ENCODE measurements at places on chromosomes 13 and 19. TPM values are rescaled to one million over a fixed set of nuclear protein-coding genes. Genes with fewer than 3 reads are reported as not detected.

ZNF43 gene
- 6.5 TPM for total RNA-seq

NR1H2 gene
- total RNA-seq, result 113 TPM

ADGRL1 gene
- 2.9 TPM for total RNA-seq

COL4A1 gene
- total RNA-seq, result 412 TPM

ATP7B gene
- 4.0 TPM for total RNA-seq

NOVA2 gene
- not detected for total RNA-seq

UBA52 gene
- total RNA-seq, result 554 TPM

CYP4F12 gene
- total RNA-seq, result not detected

SIGLEC10 gene
- total RNA-seq, result not detected

SIGLEC14 gene
- total RNA-seq, result not detected

ZNF813 gene
- 4.4 TPM for total RNA-seq

PLA2G4C gene
- total RNA-seq, result 3.2 TPM

HMGB1 gene
- 71.7 TPM for total RNA-seq

GRCh38 chr19:10478476-10478875 is 24.7 kb downstream of the KEAP1 start:
- peak; percentile 29 for DNase-seq

- DNase-seq, result no peak
Measured at GRCh38 chr19:34057155-34057554, 115.1 kb upstream of the LSM14A start.

DNA sequence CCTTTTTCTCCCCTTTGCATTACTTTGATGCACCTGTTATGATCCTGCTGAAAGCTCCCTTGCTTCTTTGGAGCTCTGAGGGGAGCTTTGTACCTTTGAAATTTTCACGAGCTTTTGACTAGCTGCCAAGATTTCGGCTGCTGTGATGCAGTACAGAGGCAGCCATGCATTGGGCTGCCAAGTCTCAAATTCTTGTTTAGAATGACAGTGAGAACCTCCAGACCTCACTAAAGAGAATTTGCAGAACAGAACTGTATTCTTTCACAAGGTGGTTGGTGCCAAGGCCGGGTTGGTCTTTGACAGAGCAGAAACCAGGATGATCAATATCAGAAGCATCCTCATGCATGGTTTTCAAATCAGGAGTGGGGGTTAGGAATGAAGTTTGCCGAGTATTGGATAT is 414.8 kb downstream of the GPC5 start:
- DNase-seq, result no peak

GRCh38 chr13:113664751-113665596 is 2.0 kb upstream of the GRK1 start:
- DNase-seq, result peak; percentile 82

GRCh38 chr13:98476106-98476505 is 100.8 kb downstream of the STK24 start:
- DNase-seq, result peak; percentile 78

GRCh38 chr13:99425485-99426341 is 75.6 kb upstream of the TM9SF2 start:
- DNase-seq, result no peak

DNA sequence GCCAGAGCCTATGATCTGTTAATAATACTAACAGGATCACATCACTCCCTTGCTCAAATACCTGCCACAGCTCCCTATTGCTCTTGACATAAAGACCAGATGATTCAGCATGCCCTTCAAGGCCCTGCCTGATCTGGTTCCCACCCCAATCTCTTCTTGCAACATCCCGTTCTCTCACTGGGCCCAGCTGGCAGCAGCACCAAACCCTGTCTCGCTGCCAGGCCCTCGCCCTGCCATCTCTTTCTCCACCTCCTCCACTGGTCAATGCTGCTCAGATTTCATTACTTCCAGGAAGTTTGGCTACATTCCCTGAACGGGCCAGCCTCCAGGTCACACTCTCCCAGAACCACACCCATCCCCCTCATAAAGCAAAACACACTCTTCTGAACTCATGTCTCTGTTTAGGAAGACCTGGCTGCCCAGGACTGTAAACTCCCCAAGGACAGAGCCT is 8.6 kb upstream of the BCAT2 start:
- DNase-seq, result no peak

GRCh38 chr13:99042521-99043250 is 64.8 kb upstream of the DOCK9 start:
- no peak for DNase-seq

DNA sequence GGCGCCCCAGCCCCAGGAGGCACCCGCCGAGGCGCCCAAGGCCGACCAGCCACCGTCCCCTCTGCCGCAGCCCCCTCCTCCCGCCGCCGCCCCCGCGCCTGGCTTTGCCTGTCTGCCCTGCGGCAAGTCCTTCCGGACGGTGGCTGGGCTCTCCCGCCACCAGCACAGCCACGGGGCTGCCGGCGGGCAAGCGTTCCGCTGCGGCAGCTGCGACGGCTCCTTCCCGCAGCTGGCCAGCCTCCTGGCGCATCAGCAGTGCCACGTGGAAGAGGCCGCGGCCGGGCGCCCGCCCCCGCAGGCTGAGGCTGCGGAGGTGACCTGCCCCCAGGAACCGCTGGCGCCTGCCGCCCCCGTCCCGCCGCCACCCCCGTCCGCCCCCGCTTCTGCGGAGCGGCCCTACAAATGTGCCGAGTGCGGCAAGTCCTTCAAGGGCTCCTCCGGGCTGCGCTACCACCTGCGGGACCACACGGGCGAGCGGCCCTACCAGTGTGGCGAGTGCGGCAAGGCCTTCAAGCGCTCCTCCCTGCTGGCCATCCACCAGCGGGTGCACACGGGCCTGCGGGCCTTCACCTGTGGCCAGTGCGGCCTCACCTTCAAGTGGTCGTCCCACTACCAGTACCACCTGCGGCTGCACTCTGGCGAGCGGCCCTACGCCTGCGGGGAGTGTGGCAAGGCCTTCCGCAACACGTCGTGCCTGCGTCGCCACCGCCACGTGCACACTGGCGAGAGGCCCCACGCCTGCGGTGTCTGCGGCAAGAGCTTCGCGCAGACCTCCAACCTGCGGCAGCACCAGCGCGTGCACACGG is 2.6 kb upstream of the NAT14 start:
- DNase-seq, result peak; percentile 62

GRCh38 chr19:43749898-43750297 is 4.9 kb downstream of the SMG9 start:
- DNase-seq, result peak; percentile 55

DNA sequence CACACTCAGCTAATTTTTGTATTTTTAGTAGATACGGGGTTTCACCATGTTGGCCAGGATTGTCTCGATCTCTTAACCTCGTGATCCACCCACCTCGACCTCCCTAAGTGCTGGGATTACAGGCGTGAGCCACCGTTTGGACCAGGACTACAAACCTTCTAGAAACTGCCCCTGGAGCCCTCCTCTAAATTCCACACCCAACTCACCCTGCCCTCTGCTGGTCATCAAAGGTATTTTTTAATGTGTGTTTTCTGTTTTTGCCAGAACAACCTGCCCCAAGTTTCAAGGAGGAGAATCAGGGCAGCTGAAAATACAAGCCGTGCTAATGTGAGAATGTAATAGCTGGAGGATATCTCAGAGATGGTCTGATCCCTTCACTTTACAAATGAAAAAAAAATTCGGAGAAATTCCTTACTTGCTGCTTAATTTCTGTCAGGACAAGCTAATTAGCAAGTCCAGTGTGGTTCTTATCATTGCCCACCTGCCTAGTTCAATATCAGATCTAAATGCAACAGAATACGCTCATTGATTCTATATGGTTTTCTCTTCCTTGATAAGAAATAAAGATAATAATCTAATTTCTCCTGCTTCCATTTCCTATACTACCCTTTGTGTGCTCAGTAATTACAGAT is 4.1 kb downstream of the ATP8A2 start:
- peak; percentile 80 for DNase-seq

- peak; percentile 73 for DNase-seq
Measured at GRCh38 chr19:57192077-57192420, 749 bp downstream of the ZNF264 start.

DNA sequence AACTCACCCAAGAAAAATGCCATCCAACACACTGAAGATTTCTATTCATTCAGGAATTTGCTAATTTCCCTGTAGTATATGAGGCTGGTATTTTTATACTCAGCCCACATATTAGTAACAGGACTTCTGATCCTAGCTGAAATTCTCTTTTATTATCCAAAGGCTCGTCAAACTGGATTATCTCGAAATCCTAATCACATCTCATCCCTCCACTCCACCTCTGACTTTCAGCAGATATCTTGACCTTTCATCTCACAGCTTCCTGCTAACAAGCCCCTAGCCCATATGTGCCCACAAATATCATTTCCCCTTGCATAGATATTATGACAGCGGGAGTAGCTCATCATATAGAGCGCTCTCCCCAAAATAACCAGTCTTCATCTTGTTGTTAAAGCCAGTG is 279.7 kb downstream of the FGF14 start:
- DNase-seq, result no peak

GRCh38 chr13:98240135-98240534 is 63.1 kb upstream of the RNF113B start:
- DNase-seq, result no peak

DNA sequence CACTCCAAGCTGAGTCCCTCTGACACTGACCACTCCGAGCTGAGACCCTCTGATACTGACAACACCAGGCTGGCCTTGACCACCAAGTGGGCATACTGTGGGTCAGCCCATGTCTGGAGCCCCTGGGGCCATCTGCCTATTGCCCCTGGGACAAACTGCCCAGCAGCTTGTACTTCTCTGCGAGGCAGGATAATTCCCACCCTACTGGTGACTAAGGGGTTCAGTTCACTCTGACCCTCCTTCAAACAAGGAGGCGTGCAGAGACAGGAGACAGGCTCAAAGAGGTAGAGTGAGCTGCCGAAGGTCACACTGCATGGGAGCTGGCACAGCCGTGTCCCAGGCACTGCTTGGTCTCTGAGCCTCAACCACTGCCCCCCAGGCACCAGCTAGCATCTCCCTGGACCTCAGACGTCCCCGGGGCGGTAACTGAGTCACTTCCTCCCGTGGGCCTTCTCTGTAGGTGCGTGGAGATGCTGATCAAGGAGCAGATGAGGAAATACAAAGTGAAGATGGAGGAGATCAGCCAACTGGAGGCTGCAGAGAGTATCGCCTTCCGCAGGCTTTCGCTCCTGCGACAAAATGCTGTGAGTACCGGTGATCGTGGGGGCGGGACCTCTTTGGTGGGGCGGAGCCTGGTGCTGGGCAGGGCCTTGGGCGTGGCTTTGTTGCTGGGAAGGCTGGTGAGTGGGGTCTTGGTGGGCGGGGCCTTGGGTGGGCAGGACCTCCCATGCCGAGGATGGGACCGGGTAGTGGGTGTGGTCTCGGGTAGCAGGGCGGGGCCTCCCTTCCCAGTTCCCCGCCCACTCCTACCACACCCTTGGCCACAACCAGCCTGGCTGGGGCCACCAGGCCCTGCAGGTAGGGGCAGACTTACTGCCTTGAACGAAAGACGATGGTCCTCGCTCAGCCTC is 5.8 kb upstream of the USE1 start:
- DNase-seq, result peak; percentile 89

GRCh38 chr19:30817965-30818567 is 445.9 kb downstream of the ZNF536 start:
- DNase-seq, result no peak

GRCh38 chr19:17966550-17967256 is at the start of gene KCNN1:
TSS of gene KCNN1 (plus strand) at chr19:17967107. CDS start at chr19:17973889, 6,782 bp downstream.
- peak; percentile 93 for DNase-seq

DNA sequence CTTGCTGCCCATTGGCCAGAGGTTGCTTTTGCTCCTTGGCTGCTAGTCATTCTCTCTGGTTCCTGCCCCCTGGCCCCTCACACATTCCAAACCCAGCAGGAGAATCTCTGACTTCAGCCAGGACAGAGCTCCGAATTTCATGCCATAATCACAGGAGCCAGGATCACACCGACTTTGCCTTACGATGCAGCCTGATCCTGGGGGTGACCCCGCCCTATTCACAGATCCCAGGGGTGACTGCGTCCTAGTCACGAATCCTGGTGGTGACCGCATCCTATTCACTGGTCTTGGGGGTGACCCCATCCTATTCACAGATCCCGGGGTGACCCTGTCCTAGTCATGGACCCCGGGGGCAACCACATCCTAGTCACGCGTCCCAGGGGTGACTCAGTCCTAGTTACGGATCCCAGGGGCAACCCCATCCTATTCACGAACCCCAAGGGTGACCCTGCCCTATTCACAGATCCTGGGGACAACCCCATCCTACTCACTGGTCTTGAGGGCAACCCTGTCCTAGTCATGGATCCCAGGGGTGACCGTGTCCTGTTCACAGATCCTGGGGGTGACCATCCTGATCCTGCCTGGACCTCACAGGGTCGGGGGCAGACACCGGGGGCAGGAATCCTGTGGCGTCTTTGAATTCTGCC is 7.4 kb upstream of the TEX29 start:
- peak; percentile 86 for DNase-seq

- peak; percentile 67 for DNase-seq
Measured at GRCh38 chr13:75656425-75656989, 20.4 kb downstream of the LMO7 start.

GRCh38 chr13:29889111-29889510 is 38.7 kb upstream of the UBL3 start:
- no peak for DNase-seq

GRCh38 chr13:102589301-102589822 is 7.4 kb upstream of the TPP2 start:
- DNase-seq, result no peak

DNA sequence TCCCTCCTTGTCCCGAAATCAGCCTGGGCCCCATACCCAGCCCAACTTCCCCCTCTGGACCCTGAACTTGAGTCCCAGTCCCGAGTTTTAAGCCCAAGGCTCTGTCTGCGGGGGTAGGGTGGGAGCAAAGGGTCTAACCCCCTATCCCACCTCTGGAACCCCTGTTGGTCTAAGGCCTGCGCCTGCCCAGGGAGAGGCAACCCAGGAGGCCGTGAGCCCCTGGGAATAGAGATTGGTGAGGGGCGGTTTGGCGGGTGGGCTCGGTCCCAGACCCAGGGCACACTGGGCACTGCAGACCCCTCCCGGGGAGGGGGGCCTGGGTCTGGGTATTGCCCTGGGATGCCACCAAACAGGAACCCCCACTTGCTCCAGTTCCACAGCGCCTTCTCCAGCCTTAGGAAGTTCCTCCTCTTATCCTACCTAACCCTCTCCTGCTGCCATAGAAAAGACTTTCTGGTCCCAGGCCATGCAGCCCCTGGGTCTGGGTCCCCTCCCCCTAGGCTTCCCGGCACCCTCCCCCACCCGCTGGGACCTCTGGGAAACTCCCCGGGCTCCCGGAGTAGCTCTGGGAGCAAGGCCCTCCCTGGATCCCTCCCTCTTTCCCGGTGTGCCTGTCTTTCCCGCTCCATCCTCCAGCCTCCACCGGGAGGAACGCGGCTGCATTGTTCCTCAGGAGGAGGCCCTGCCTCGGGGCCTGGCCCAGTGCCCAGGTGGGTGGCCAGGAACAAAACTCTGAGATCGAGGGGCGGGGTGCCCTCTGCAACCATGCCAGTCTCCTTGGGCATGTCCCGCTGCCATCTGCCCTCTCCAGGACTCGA is 33.6 kb upstream of the NANOS3 start:
- peak; percentile 93 for DNase-seq
